Aorta (tissue), 5 donors: ENCODE measurements at places on chromosomes 5 and 9. TPM values are rescaled to one million over a fixed set of nuclear protein-coding genes. Genes with fewer than 3 reads are reported as not detected.

- H3K4me3 ChIP-seq, result no peak overlapping the region
- H3K27ac ChIP-seq, result no peak overlapping the region
- no peak for DNase-seq
- no peaks in the 10 kb centered on the region for H3K36me3 ChIP-seq
- no peaks in the 10 kb centered on the region for H3K27me3 ChIP-seq
Observed at GRCh38 chr9:114226246-114227055, 71.1 kb downstream of the COL27A1 start.

- H3K4me3 ChIP-seq, result no peak overlapping the region
- no peaks in the 10 kb centered on the region for H3K27me3 ChIP-seq
- no peak for DNase-seq
- no peaks in the 10 kb centered on the region for H3K4me1 ChIP-seq
Observed at GRCh38 chr9:124054582-124055227, 43.1 kb downstream of the LHX2 start.

DNA sequence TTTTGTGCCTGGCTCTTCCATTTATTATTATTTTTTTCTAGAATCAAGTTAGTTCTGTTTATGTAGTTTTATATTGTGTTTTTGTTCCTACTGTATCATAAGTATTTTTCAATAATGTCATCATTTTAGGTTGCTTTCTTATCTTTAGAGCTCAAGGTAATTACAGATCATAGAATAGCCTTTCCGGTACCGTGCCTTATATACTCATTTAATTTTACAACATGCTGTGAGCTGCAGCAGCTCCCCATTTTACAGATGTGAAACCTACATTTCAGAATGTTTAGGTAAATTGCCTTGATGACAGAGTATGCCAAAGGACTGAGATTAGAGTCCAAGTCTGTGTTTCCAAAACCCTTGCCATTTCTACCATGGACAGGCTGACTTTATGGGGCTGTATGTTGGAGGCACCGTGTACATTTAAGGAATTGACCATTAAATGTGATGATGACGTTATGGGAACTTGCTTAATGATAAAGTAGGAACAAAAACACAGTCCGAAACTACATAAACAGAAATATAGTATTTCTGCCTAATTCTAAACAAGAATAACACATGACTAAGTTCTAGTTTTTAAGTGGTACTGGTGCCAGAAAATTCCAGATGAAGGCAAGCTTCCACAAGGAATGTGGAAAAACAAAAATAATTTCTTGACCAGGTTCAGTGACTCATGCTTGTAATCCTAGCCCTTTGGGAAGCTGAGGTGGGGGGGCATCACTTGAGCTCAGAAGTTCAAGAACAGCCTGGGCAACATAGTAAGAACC lies 97.7 kb downstream of the IQGAP2 start:
- no peak for DNase-seq
- no peak overlapping the region for H3K27ac ChIP-seq
- no peaks in the 10 kb centered on the region for H3K36me3 ChIP-seq

GRCh38 chr9:110189559-110190320 lies 18.2 kb downstream of the C9orf152 start:
- no peaks in the 10 kb centered on the region for H3K4me1 ChIP-seq
- H3K4me3 ChIP-seq, result no peak overlapping the region

RECK gene
- total RNA-seq, result 28.9 TPM

- no peaks in the 10 kb centered on the region for H3K36me3 ChIP-seq
- no peak overlapping the region for H3K4me3 ChIP-seq
- no peaks in the 10 kb centered on the region for H3K27me3 ChIP-seq
- H3K4me1 ChIP-seq, result no peaks in the 10 kb centered on the region
Observed at GRCh38 chr9:68728731-68729130, 23.7 kb downstream of the PIP5K1B start.

GZMA gene
- total RNA-seq, result 5.4 TPM

DNA sequence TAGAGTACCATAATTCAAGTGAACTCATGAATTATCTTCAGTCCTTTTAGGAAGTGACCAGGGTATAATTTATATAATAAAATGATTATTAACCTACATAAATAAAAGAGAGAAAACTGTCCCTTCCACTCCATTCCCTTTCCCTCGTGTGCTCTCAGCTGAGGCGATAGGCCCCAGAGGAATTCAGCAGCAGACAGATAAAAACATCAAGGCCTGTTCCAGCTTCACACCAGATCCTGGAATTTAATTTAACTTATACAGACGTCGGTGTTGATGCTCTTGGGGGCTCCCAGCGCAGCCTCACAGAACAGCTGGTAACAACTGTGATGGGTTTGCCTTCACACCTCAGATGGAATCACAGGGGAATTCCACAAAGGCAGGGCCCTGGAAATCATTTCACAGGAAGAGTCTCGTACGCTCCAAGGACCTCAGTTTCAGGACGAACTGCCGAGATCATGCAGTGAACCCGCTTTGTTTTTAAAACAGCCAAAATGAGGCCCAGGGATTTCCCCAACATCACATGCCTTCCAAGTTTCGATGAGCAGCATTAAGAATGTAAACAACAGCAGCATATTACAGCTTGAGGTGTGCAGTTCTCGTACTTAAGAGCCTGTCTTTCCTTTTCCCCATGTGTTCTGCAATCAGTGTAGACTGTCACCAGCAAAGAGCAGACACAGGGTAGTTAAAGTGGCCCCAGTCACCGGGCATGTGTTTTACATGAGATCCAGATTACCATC lies 73.6 kb upstream of the ALDH1B1 start:
- H3K4me1 ChIP-seq, result no peaks in the 10 kb centered on the region
- peak overlapping the region; percentile 29 for H3K4me3 ChIP-seq
- no peaks in the 10 kb centered on the region for H3K36me3 ChIP-seq
- no peaks in the 10 kb centered on the region for H3K27me3 ChIP-seq

SHB gene
- 28.7 TPM for total RNA-seq

GRCh38 chr9:34382879-34383278 lies 6.2 kb upstream of the MYORG start:
- H3K4me3 ChIP-seq, result no peak overlapping the region
- H3K36me3 ChIP-seq, result no peaks in the 10 kb centered on the region

GRCh38 chr5:171648279-171649074 lies 137.1 kb upstream of the SMIM23 start:
- no peak overlapping the region for H3K4me3 ChIP-seq
- H3K27ac ChIP-seq, result no peak overlapping the region
- H3K4me1 ChIP-seq, result no peaks in the 10 kb centered on the region
- H3K36me3 ChIP-seq, result no peaks in the 10 kb centered on the region

DNA sequence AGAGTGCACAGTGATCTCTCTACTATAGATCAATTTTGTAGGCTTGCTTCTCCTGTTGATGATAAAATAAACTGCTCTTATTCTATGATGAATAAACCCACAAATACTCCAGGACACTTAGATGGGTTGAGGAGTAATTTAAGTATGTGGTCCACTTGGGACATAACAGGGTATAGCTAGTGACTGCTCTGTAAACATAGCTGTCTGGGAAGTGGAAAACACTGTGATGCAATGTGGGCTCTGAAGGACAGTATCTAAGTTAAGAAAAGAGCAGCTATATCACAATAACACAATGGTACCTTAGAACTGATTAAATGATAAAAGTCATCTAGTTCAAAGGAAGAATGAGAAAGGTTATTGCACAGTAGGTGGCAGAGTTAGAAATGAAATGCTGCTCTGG lies 294.3 kb upstream of the HAPLN1 start:
- H3K27ac ChIP-seq, result no peak overlapping the region
- H3K4me3 ChIP-seq, result no peak overlapping the region
- H3K4me1 ChIP-seq, result no peaks in the 10 kb centered on the region
- no peaks in the 10 kb centered on the region for H3K36me3 ChIP-seq
- DNase-seq, result no peak

DNA sequence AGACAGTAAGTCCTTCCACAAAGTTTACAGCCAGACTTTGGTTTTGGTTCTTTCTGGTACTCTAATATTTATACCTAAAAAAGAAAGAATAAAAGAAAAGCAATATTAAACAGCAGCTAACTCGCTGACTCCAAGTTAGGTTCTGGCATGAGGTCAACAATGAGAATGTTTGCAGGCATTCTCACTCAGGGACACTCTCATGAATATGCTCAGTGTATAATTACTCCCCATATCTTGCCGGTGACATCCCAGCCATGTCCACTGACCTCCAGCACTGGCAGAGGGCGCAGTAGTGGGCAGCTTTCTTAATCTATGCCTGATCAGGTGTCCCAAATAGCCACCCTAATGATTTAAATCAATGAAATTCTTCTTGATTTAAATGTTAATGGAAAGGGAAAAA lies 151.5 kb downstream of the BNC2 start:
- no peaks in the 10 kb centered on the region for H3K36me3 ChIP-seq
- H3K27me3 ChIP-seq, result no peaks in the 10 kb centered on the region
- DNase-seq, result no peak
- no peak overlapping the region for H3K27ac ChIP-seq

DNA sequence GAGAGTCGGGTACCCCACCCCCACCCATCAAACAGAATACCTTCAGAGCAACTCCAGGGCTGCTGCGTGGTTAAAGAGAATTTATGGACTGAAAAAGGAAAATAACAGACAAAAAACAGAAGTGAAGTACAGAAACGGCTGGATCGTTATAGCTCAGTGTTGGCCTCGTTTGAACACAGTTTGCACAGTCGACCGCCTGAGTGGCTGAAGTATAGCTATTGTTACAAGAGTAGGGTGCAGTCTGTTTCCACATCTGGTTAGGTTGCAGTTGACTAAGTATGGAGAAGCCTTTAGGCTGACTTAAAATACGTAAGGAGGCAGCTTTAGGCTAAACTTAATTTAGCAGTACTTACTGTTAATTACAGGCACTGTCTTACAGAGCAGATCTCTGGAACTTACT lies 121.2 kb downstream of the GCNT1 start:
- no peaks in the 10 kb centered on the region for H3K4me1 ChIP-seq
- H3K27ac ChIP-seq, result no peak overlapping the region
- H3K36me3 ChIP-seq, result no peaks in the 10 kb centered on the region
- no peak overlapping the region for H3K4me3 ChIP-seq
- no peaks in the 10 kb centered on the region for H3K27me3 ChIP-seq

TNFSF15 gene
- total RNA-seq, result 0.29 TPM

DNA sequence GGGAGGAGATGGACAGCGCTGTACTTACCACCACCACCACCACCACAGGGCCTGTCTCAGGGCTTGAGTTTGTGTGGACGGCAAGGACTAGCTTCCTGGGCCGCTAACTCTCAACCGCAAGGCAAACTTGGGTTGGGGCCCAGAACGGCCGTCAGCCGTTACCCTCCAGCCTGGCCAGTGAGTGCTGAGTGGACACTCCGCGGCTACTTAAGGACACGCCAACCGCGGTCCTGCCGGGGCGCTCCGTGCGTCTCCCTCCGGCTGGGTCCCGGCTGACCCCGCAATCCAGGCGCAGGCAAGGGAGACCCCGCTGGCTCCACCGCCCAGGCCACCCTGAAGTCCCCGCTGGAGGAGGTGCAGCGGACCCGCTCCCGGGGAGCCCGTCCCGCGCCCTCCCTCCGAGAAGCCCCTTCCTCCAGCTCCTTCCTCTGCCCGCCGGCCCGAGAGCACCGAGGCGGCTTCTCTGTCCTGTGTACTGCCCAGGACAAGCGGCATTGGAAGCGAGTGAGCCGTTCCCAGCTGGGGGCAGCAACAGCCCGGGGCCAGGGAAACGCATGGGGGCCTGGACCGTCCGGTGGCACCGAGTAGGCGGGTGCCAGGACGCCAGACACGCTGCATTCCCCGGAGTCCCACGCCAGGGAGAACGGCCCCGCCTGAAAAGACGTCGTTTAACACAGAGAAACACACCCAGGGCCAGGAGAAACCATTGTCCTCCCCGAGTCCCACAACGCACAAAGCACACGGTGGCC lies 46.6 kb downstream of the HABP4 start:
- no peak overlapping the region for H3K4me3 ChIP-seq
- no peak overlapping the region for H3K27ac ChIP-seq
- no peak for DNase-seq

DNA sequence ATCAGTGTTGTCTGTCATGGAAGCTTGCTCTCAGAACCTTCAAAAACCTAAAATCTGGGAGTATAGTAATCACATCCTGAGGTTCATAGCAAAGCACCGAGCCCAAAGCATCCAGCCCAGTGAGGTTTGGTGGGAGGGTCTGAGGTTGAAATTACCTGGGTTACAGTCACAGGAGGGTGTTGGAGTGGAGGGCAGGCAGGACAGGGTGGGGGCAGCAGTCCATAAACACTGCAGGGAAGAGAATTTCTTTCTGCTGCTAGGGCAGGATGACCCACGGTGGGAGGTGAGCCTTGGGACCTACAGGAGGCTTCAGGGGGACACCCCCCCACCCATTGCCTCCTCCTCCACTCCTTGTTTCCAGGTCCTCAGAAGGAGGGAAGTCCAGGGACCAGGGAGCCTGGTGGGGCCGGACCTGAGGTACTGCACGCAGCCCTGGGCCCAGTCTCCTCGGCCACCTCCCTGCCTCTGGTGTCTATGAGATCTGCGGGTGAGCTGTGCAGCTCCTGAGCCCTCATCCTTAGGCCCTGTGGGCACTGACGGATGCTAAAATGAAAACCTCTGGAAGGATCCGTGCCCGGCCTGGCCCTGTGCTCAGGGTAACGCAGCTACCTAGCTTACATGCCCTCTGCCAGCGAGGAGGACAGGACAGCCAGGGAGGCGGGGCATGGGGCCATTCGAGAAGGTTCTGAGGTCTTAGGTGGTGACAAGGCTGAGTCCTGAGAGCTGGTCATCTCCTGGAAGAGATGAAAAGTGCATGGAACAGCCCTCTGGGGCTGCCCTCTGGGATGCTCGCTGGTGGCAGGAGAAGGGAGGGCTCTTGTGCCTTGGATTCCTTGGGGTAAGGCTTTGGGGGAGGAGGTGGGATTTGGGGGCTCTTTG lies 1.8 kb upstream of the ADCY2 start:
- H3K4me3 ChIP-seq, result no peak overlapping the region
- H3K27me3 ChIP-seq, result no peaks in the 10 kb centered on the region
- no peak for DNase-seq

CCL21 gene
- 13.0 TPM for total RNA-seq

DNA sequence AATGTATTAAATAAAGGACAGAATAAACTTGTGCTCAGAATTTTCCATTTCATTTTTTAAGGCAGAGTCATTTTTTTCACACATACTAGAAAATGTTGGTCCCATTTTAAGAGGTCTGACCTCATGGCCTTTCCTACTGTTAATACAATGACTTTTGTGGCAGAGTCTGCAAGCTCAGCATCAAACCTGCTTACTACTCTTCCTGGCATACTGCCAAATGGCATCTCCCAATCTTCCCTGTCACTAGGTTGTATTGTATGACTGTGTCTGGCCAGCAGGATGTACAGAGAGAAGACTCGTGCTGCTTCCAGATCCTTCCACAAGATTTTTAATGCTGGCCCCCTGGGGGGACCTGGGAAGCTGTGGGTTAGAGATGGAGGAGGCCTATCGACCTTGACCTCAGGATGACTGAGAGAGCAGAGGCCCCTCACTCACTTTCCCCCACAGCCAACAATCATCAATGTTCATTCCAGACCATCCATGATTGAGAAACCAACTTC lies 64.7 kb downstream of the BARX1 start:
- H3K27ac ChIP-seq, result no peak overlapping the region
- no peak for DNase-seq
- no peaks in the 10 kb centered on the region for H3K4me1 ChIP-seq
- no peaks in the 10 kb centered on the region for H3K36me3 ChIP-seq
- H3K4me3 ChIP-seq, result no peak overlapping the region
- no peaks in the 10 kb centered on the region for H3K27me3 ChIP-seq

DNA sequence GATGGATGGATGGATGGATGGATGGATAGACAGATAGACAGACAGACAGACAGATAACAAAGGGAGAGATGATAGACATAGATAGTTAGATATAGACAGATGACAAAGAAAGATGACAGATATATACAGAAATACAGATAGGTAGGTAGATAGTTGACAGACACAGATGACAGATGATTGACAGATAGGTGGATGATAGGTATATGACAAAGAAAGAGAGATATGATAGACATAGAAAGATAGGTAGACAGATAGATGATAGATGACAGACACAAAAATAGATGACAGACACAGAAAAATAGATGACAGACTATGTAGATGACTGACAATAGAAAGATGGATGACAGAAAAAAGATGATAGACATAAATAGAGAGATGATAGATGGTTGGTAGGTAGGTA lies 200.0 kb upstream of the TAS2R1 start:
- no peaks in the 10 kb centered on the region for H3K36me3 ChIP-seq
- no peak overlapping the region for H3K27ac ChIP-seq
- H3K4me3 ChIP-seq, result no peak overlapping the region
- H3K4me1 ChIP-seq, result no peaks in the 10 kb centered on the region
- no peaks in the 10 kb centered on the region for H3K27me3 ChIP-seq
